Cortex of kidney (tissue), 1 donor: ENCODE measurements at places on chromosomes 12 and 14.

DNA sequence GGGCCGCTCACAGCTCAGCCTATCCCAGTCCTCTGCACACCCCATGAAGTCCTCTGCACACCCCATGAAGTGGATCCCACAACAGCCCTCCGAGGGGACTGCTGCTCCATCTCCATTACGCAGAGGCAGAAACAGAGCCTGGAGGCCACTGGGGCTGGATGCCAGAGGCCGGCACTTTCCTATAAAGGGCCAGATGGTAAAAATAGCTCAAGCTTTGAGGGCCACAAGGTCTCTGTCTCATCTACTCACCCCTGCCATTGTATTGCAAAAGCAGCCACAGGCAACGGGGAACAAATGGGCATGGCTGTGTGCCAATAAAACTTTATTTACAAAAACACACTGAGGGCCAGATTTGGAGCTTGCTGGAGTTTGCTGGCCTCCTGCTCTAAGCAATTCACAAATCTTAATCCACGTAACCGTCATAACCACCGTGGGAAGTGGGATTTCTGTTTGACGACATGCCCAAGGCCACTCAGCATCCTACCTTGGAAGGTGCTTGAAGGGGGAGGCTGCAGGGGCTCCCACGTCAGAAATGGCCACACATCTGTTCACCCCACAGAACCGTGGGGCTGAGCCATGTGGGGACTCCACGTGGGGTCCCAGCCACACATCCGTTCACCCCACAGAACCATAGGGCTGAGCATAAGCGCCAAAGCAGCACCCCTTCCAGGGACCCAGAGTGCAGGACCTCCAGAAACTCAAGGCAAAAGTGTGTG is 92.0 kb downstream of the NCOR2 start:
- DNase-seq: no peak

DNA sequence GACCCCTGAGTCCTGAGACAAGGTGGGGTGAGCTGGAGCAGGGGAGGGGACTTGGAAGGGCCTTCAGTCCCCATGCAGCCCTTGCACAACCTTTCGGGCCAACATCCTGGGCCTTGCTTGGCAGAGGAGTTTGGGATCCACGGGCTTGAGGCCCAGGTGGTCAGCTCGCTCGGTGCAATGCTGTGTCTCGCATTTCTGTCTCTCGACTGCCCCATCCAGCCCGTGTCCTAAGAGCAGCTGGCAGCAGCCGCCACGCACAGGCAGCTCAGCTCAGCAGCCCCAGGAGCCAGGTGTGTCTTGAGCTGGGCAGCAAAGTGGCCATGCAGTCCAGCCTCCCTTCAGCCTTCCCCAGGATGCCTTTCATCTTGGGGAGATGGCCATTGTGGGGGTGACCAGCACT is 10.8 kb downstream of the PACS2 start:
- DNase-seq: no peak

DNA sequence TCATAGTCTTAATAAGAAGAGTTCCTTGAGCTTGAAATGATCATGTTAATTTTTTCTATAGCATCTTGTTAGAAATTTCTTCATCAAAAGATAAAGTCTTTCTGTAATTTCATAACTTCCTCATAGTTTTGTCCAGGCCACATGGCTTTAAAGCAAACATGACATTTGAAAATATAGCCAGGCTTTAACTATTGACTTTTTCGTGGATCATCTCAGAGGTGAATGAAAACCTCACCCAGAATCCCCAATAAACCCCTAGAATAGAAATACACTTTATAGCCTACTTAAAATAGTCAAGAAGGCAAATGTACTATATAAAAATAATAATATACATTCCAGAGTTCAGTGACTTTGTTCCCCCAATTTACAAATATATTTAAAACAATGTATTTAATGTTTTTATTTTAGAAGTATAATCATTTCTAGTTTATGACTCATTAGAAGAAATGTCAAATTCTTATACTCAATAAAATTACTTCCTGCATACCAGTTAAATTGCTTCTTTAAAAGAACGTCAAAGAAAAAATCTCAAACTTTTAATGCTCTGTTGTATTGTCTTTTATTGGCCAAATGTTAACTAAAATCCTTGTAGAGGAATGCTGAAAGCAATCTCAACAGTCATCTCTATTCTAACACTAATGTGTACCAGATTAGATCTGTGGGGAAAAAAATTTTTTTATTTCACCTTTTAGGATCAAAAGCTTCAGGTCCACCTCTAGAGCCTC is 21.6 kb downstream of the EXOC5 start:
- no peak for DNase-seq

GRCh38 chr14:60509438-60510253 is 700 bp downstream of the SIX6 start:
- DNase-seq: no peak

- DNase-seq: no peak
These were observed 114.1 kb downstream of the CCDC60 start for GRCh38 chr12:119448611-119449131.

DNA sequence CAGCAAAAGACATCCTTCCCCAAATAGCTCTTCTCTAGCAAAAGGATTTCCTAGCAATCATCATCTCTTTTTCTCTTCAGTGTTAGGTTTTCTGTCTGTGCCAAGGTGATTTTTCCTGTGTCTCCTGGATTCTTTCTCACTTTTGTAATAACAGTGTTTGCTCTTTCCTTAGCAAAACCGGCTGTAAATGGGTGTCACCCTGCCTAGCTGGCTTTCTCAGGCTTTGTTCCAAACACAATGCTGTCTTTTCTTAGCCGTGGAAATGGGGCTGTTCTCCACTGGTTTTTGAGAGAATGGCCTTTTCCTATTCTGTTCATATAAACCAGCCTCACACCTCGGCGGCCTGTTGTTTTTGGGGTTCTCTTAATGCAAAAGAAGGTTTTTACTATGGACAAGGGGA is 21.9 kb downstream of the JDP2 start:
- DNase-seq: no peak

DNA sequence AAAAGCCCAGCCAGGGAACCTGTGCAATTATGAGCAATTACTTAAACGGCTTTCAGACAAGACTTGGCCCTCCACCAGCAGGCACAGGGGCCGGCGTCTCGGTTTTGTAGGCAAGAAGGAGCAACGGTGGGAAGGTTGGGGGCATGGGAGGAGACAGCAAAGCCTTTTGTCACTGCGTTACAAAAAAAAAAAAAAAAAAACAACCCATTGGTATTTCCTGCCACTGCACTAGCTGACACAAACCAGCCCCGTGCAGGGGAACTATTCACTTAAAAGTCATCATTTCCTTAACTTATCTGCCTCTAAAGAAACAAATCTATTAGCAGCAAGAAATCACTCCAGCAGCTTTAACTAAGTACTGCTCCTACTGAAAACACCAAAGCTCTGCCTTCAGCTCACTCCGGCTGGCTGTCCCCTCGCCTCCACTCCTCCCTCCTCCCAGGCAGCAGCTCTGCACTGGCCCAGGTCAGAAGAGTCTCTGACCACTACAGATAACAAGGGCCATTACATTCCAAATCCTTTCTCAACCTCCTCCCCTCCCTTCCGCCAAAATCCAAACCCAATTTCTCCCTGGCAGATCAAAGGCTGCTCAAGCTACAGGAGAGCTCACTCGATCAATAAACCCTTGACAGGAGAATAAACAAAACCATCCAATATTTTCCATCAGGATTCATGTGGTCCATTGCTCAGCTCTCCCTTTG is 105.2 kb upstream of the CDKN3 start:
- no peak for DNase-seq
